ENCODE measurements at places on chromosomes 2 and 18.

GRCh38 chr2:188303363-188304031 is 11.8 kb downstream of the GULP1 start:
- no peak for DNase-seq

GRCh38 chr2:18178736-18179349 is 300.4 kb downstream of the KCNS3 start:
- DNase-seq, result peak; percentile 49

DNA sequence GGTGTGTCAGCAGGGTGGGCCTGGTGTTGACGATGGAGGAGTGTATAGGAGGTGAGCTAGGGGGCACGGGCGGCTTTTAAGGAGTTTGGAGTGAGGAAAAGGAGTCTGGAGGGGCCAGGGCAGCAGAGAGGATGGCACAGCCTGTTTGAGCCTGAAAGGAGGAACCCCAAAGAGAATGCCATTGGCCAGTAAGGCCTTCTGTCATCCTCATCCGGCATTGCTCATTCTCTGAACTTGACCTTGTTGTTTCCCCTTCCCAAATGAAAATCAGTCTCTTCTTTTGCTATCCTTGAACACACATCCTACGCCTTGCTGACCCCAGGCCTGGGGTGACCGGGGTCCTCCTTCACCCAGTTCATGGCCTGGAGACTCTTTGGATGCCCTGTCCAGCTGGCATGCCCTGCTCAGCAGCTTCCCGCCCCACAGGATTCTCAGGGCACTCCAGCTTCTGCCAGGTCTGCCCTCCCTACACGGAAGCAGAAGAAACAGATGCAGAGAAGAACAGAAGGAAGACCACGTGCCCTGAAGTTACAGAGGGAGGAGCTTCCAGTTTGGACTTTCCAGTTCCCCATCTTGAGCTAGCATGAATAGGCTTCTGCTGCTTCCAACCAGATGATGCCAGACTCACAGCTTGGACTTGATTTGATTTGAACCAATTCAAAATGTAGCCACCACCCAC is 20.5 kb upstream of the KIF3C start:
- peak; percentile 81 for DNase-seq

DNA sequence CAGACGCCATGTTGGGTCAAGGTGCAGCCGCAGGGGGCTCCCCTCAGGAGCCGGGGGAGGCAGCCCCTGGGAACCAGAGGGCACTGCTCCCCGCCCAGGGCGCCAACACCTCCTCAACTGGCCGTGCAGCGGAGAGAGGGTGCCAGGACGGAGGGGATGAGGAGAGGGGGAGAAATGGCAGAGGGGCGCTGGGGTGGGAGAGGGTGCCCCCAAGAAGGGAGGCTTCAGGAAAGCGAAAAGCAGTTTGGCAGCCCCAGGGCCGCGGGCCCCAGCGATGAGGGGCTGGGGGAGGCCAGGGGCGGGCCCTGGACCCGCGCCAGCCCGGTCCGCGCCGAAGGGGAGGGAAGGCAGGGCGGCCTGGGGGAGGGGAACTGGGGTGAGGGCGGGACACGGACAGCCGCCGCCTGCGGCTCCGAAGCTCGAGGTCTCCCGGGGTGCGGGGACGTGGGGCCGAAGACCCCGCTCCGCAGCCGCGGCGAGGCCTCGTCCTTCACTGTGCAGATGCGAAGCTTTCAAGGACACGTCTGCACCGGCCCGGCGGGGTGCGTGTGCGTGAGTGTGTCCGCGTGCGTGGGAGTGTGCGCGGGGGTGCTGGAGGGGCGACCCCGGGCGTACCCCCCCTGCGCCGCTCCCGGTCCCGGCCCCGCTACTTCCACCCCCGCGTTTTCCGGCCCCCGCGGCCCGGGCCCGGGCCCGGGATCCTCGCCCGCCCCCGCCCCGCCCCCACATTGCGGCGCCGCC is 1.4 kb downstream of the DNMT3A start:
- no peak for DNase-seq

DNA sequence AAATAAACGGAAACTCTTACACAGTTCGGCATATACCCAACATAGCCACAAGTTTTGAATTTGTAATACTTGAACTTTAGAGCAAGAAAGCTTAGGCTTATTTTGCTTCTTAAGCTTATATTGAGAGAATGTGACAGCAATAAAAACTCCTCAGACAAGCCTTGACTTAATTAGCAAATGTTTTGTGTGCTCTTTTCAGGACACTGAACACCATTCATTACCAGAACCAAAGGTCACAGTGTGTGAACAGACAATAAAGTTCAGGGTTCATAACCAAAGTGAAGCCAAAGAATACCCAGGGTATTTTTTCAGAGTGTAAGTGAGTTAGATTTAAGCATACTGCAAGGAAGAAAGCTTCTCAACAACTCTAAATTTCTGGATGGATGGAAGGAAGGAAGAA is 605.8 kb downstream of the METTL4 start:
- DNase-seq, result no peak

- peak; percentile 89 for DNase-seq
These were observed at the start of gene SLC40A1 for GRCh38 chr2:189580658-189581353. SLC40A1 (minus strand) TSS chr2:189580786; CDS start chr2:189580460, 326 bp downstream.

DNA sequence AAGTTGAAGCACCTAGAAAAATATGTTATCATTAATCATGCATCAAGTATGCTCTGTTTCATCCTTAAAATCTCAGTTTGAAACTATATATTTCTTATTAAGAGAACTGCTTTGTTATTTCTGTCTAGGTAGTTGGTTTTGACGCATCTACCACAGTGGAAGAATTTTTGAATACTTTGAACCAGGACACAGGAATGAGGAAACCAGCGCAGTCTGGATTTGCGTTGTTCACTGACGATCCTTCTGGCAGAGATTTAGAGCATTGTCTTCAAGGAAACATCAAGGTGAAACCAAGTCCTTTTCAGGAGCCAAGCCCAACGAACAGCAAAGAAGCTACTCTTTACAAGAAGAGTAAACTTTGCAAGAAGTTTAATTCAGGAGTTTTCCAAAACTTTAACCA is 30.1 kb upstream of the DYNC2LI1 start:
- no peak for DNase-seq

DNA sequence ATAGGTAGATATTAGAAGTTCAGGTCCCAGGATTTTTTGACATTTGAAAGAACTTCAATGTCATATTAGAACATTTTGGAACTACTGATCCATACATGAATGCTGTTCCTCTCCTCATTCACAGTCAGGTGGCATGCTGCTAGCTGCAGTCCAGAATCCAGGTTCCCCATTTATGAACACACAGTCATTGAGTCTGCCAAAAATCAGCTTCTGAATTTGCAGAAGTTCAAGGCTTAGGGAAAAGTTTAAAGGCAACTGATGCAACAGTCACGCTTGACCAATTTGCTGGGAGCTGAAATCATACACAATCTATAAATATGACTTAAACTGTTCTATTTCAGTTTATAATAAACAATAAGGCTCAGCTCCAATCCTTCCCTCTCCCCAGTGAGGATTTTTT is 17.3 kb upstream of the TTR start:
- peak; percentile 93 for DNase-seq

DNA sequence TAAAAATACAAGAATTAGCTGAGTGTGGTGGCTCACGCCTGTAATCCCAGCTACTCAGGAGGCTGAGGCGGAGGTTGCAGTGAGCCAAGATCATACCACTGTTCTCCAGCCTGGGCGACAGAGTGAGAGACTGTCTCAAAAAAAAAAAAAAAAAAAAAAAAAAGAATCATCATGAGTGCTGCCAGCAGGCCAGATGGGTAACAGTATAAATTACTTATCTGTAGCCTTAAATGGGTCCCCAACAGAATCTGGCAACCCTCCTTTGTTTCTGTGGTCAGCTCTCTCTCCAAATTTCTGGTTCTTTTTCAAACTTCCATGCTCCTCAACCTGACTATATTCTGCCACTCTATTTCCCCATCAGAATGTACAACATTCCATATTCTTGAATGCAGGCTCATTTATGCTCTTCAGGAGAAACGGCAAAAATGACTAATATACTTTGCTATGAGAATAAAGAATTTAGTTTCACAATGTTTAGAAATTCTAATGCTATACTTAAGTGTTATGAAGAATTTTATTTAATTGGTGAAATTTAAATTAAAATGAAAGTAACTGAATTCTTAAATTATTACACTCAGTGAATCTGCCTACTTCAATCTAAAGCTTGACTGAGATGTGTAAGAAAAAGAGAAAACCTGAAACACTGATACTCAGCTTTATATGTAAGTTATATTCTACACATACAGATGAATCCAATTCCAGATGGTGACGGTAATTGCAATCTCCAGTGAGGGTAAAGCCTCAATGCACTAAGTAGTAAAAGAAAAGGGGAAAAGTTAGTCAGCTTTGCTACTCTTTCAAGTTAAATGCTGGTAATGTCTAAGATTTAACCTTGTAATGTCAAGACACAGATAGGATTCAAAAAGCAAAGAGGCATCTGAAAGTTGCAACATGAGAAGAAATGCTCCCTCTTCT is 24.8 kb downstream of the LPIN2 start:
- no peak for DNase-seq

DNA sequence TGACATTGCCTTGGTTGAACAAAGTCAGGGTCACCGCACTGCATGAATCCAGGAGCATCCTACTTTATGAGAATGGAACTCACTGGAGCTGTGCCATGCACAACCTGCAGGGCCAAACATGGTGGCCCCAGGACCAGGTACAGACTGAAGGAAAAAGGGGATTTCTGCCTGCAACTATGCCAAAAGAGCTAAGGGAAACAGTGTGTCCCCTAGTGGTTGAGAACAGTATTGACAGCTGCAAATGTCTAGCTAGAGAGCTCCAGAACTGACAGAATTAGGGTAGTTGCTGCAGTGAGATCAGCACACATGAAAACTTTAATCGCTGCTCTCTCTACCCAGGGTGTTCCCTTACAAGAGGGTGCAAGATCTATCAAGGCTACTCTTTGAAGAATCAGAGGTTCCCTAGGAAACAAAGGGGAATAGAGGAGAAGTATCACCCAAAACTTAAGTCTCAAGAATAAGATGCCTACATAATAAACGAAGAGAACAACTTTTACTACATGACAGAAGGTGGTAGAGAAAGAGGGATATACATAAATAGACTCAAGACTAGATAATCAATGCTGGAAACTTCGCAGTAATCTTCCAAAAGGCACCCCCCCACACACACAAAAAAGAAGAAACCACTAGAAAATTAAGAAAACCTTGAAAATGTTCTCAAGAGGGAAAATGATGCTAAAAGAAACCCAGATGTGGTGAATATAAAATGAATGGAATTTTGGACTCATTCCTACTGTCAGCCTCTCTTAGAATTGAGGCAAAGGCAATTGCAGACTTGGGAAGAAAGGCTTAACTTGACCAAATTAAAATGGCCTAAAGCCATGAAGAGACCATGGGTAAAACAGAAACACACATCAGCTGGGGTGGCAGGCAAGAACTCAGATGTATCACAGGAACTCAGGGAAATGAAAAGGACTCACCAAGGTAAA is 43.6 kb upstream of the IHH start:
- peak; percentile 69 for DNase-seq

DNA sequence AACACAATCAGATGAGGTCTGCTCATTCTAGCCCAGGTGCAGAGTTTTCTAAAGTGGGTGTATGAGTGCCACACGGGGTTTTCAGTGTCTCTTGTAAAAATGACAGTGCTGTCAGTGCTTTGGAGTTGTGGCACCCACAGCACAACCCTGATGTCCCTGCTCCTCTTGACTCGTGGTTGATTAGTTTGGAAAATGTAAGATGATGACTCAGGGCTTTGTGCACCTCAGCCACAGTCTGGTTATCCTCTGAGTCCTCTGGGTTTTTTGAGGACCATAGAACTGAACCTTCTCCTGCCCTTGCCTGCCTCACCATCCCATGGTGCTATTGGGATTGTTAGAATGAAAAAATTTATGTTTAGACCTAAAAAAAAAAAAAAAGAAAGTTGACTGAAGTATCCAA is 105.6 kb downstream of the MYO1B start:
- DNase-seq, result no peak

DNA sequence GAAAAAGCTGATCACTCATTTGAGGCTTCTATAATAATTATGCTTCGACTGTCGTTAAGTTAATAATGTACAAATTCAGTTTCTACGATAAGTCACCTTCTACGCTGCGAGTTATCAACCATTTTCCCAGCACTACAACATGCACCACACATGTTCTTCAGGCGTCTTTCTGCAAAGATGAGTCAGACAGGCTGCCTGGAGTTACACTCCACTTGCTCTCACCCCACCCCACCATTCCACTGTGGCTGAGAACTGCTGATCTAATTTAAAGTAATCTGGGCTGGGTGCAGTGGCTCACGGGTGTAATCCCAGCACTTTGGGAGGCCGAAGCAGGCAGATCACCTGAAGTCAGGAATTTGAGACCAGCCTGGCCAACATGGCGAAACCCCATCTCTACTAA is 218.6 kb downstream of the DYM start:
- no peak for DNase-seq

GRCh38 chr18:71238974-71239624 is 950.3 kb downstream of the SOCS6 start:
- no peak for DNase-seq

- DNase-seq, result no peak
These were observed 71.4 kb upstream of the OTOS start for GRCh38 chr2:240211598-240212424.

GRCh38 chr2:106065983-106066820 is 127.9 kb downstream of the UXS1 start:
- no peak for DNase-seq

DNA sequence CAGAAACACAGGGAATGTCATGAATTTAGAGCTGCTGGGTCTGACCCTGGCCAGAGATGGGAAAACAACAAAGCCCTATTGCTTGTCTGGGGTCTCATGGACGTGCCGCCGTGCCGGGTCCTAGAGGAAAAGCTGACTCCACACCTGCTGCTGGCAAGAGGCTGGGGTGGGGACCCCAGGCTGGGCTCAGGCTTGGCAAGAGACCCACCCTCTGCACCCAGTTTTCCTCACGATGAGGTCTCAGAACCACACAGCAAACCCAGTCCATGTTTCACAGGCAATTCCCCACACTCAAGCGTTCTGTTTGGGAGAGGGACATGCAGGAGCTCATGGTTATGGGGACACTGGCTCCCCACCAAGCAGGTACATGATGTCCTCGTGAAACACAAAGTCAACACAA is 367.3 kb upstream of the SALL3 start:
- no peak for DNase-seq

GRCh38 chr2:96756788-96757476 is 3.8 kb upstream of the CNNM4 start:
- no peak for DNase-seq

- DNase-seq, result peak; percentile 95
These were observed 3.5 kb downstream of the ZCCHC2 start for GRCh38 chr18:62526098-62527025.
